ENCODE measurements at places on chromosomes 7 and 10. TPM values are rescaled to one million over a fixed set of nuclear protein-coding genes. Genes with fewer than 3 reads are reported as not detected.

Gene IGFBP1
- total RNA-seq: 60.6 TPM

Gene RELN
- 0.01 TPM for total RNA-seq

Gene HIP1
- 24.5 TPM for total RNA-seq

Gene KLF14
- total RNA-seq: 0.08 TPM

Gene FAM3C
- total RNA-seq: 43.9 TPM

Gene KCP
- 0.05 TPM for total RNA-seq

Gene FAM25C
- total RNA-seq: not detected

Gene WEE2
- not detected for total RNA-seq

Gene SMC3
- total RNA-seq: 39.6 TPM

Gene ASZ1
- not detected for total RNA-seq

Gene PCGF5
- total RNA-seq: 51.0 TPM

Gene KIAA1549
- 6.7 TPM for total RNA-seq

Gene ACTL6B
- not detected for total RNA-seq

Gene FAM170B
- not detected for total RNA-seq

Gene GDF10
- not detected for total RNA-seq

Gene LRCH4
- 16.0 TPM for total RNA-seq
